ENCODE measurements at places on chromosomes 3 and 15.

DNA sequence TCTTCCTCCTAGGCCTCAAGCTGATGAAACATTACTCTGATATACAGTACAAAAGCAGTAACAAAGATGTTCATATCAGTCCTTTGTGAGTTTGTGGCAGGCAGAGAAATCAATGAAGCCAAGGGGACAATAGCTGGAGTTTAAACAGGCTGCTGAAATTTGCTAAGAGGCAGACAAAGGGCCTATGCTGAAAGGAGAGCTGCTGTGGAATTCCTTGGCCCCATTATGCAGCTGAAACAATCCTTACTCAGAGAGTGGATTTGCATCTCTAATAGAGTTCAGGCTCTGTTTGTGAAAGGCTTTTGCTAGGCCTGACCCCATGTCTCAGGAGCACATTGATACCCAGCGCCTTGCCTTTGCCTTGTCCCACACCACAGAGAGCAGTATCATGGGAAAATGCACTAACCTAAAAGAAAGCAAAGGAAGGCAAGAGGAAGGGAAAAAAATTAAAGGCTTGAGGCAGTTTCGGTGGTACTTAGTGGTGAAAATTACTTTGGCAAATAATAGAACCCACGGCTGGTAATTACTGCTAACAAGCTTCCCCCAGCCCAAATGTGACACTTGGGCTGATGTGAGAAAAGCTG is 195.0 kb upstream of the EPHA3 start:
- DNase-seq: no peak

DNA sequence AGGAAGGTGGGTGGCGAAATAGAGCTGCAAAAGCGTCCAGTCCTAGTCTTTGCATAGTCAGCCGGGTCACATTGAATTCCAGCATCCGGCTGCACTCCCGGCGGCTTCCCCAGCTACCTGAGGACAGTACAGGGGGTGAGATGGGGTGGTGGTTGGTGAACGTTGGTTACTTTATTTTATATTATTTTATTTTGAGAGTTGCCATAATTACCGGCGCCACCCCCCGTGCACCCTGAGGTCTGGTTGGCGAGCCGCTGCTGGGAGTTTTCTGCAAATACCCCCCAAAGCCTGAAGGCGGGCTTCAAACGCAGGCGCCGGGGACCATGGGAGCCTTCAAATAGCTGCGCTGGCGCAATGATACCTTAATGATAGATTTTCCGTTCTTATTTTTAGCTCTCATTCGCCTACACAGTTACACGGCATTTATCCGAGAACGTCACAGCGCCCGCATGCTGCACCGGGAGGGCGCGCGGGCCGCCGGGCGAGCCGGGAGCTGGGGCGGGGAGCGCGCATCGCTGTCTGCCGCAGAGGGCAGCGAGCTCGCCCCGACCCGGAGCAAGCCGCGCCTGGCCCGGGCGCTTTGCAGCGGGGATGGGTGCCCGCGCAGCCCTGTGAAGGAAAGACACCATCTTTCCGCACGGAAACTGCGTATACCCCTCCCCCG is 756 bp upstream of the RASGRF1 start:
- peak; percentile 61 for DNase-seq

- DNase-seq: no peak
These were observed 139.3 kb downstream of the RSRC1 start for GRCh38 chr3:158249183-158249582.

DNA sequence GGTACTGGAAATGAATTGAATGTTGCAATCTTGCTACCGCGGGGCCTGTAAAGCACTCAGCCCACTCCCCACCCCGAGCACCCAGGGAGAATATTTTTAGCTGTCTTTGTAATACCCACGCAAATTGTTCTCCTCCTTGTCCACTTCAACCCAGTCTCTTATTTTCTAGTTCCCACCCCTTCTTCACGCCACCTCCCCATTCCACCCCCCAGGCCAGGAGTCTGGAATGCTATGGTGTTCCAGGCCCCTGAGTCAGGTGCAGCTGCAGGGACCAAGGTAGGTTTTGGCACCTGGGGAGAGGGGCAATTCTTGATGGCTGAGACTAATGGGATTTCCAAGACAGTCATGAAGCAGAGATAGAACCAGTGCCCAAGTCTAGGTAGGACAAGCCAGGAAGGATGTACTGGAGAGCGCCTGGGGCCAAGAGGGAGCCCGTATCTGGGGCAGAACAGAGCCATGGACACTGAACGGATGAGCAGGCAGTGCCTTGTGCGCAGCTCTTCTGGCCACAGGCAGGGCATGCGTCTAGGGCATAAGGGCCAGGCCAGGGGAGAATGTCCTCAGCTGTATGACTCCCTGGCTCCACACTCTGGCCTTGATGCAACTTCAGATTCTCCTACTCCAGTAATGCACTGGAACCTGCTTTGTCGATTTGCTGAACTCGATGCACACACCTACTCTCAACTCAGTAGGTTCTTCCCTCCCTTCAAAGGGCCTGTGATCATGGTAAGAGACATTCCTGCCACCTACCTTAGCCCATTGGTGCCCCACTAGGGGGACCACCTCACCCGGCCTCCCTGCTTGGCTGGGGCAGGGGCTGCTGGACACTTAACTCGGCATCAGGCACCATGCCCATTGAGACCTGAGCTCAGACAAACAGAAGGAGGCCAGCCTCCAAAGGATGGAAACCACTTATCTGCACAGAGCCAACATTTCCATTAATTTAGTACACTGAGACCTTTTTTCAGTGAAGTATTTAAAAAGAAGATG is 34.6 kb upstream of the MAGEF1 start:
- no peak for DNase-seq

- no peak for DNase-seq
These were observed 48.9 kb upstream of the ZDHHC23 start for GRCh38 chr3:113898892-113899291.

DNA sequence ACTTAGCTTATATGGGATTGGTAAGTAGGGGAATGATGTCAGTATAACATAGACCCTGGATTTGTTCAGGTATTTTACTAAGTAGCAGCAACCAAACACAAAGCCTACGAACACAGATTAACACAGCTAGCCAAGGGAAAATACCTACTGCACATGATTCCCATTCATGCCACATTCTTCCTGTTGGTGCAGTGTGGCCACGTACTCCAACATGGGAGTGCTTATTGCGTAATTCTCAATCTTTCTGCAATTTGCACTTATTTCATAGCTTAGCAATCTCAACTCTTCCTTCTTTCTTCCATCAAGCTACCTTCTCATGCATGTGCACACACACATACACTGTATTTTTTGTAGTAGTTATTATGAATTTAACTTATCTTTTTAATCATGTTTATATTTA is 186.8 kb downstream of the IL5RA start:
- DNase-seq: no peak

DNA sequence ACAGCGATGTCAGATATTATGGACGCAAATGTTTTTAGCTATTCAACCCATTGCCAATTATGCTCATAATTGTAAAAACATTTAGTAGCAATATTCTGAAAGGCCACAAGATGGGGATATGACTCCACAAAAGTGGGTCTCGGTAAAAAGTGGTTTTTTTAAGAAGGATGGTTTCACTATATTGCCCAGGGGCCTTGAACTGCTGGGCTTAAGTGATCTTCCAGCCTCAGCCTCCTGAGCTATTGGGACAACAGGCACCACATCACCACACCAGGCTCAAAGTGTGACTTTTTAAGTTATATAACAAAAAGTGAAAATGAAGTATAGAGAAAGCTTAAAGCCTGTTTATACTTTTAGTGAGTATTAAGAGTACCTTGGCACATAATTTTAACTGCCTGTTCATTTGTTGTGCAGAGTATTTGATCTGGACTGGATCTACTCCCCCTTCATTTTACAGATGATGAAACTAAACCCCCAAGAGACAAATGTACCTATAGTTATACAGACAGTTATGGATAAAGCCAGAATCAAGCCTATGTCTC is 9.4 kb downstream of the NAA50 start:
- peak; percentile 49 for DNase-seq

DNA sequence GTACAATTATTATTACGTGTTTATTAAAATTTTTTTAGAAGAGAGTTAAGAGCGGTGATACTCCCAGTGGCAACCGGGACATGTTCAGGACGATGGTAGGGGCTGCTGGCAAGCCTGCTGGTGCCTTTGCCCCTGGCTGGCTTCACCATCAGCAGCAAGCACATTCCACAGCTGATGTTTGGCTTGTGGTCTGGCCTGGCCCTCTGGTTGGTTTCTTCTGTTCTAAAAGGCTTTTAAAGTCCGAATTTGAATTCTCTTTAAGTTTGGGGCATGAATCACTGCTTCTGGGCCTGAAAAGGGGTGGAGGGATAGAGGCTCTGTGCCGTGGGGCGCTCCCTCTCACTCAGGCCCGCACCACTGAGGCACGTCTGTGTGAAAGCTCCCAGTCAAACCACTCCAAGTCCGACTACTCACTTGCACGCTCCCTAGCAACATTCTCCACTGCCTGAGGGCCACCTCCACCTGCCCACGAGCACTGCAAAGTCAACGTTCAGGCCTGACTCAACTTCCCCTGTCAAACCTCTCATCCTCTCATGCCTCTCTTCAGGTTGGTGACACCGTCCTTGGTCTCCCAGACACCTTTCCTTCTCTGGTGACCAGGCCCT is 10.1 kb downstream of the ITGA11 start:
- no peak for DNase-seq

DNA sequence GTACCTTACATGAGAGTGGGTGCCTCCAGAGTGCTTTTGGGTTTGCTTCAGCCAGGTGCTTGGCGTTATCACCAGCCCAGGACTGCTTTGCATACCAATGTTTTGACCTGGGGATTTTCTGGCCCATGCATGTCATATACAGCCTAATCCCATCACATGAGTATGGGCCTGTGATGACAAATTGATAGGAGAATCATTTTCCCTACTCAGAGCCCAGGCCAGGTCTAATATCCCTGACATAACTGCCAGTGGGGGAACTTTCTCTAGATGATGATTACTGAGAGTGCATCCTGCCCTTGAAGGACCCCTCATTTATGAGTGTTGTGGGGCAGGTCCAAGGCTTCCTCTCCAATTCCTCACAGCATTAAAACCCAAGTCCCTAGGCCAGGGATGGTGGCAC is 197.5 kb upstream of the LYSMD4 start:
- DNase-seq: no peak

- DNase-seq: no peak
These were observed 309.8 kb upstream of the LRRC3B start for GRCh38 chr3:26312816-26313215.

Data from BE2C (cell line).